ENCODE measurements at places on chromosomes 4 and X. TPM values are rescaled to one million over a fixed set of nuclear protein-coding genes. Genes with fewer than 3 reads are reported as not detected.

- no peaks in the 10 kb centered on the region for H3K27me3 ChIP-seq
- H3K4me3 ChIP-seq: no peak overlapping the region
- DNase-seq: no peak
- H3K27ac ChIP-seq: no peak overlapping the region
These were observed 31.2 kb downstream of the SLC2A9 start for GRCh38 chr4:9989918-9990635.

- H3K36me3 ChIP-seq: no peaks in the 10 kb centered on the region
- H3K27me3 ChIP-seq: no peaks in the 10 kb centered on the region
- no peak for DNase-seq
- H3K4me1 ChIP-seq: no peaks in the 10 kb centered on the region
- no peak overlapping the region for H3K4me3 ChIP-seq
These were observed 28.6 kb downstream of the ANK2 start for GRCh38 chr4:113078066-113078465.

DNA sequence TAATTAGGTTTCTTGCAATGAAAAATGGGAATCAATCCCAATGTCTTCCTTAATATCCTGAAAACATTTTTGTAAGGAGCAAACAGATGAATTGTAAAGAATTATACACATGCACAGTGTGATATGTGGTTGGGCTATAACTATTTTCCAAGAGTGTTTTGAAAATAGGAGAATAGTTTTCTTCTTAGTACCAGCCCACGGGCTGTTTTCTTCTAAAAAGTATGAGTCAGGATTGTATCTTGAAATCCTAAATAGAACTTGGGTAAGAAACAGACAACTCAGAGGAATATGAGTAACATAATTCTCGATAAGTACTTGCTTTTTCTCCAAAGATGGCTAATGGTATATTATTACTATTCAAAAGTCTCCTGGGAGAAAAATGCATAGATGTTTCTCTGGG is 136.7 kb downstream of the MAGEC2 start:
- H3K36me3 ChIP-seq: no peaks in the 10 kb centered on the region
- H3K4me3 ChIP-seq: no peak overlapping the region
- no peak overlapping the region for H3K27ac ChIP-seq
- no peaks in the 10 kb centered on the region for H3K4me1 ChIP-seq

ADAM29 gene
- not detected for total RNA-seq

WFS1 gene
- 31.4 TPM for total RNA-seq

SLC6A8 gene
- 110 TPM for total RNA-seq

SRPX gene
- 39.2 TPM for total RNA-seq
